Pancreas (tissue), 10 donors: ENCODE measurements at places on chromosomes 16 and 17. TPM values are rescaled to one million over a fixed set of nuclear protein-coding genes. Genes with fewer than 3 reads are reported as not detected.

DNA sequence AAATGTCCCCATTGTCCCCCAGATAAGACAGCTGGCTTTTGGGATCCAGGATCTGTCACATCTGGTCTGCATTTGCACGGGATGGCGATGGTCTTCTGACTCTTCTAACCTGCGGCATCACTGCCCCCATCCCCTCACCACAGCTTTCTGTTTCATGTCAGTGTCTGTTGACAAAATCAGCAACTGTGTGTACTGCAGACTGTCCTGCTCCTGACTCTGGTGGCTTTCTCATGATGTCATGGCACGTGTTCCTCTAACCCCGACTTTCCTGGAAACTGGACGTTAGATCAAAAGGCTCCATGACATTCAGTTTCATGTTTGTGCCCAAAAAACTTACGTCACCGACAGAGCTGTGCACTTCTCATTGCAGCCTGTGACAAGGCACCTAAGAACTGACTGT lies 30.1 kb upstream of the CPNE2 start:
- DNase-seq: no peak
- H3K4me3 ChIP-seq: no peak overlapping the region
- no peaks in the 10 kb centered on the region for H3K27me3 ChIP-seq
- no peaks in the 10 kb centered on the region for H3K36me3 ChIP-seq
- no peak overlapping the region for H3K27ac ChIP-seq

GRCh38 chr16:28292731-28293600 lies 641 bp downstream of the SBK1 start:
- no peaks in the 10 kb centered on the region for H3K36me3 ChIP-seq
- H3K4me1 ChIP-seq: peaks cover 9% of the 10 kb centered on the region
- no peaks in the 10 kb centered on the region for H3K27me3 ChIP-seq
- H3K27ac ChIP-seq: no peak overlapping the region
- DNase-seq: peak; percentile 44

- no peak overlapping the region for H3K27ac ChIP-seq
- H3K36me3 ChIP-seq: no peaks in the 10 kb centered on the region
- DNase-seq: no peak
- no peaks in the 10 kb centered on the region for H3K27me3 ChIP-seq
These were observed 14.8 kb downstream of the CPD start for GRCh38 chr17:30393491-30393890.

- no peaks in the 10 kb centered on the region for H3K4me1 ChIP-seq
- H3K27ac ChIP-seq: no peak overlapping the region
- H3K4me3 ChIP-seq: no peak overlapping the region
- no peaks in the 10 kb centered on the region for H3K36me3 ChIP-seq
- no peak for DNase-seq
- H3K27me3 ChIP-seq: no peaks in the 10 kb centered on the region
These were observed 361.2 kb downstream of the SEC14L1 start for GRCh38 chr17:77501751-77502625.

The FBXL16 gene
- total RNA-seq: 2.8 TPM

The DHRS7C gene
- not detected for total RNA-seq

GRCh38 chr17:81250286-81251093 lies 11.4 kb downstream of the NDUFAF8 start:
- no peaks in the 10 kb centered on the region for H3K4me1 ChIP-seq
- DNase-seq: no peak
- H3K36me3 ChIP-seq: peaks cover 31% of the 10 kb centered on the region
- H3K27ac ChIP-seq: no peak overlapping the region

GRCh38 chr17:16211590-16211989 lies 3.7 kb downstream of the NCOR1 start:
- no peaks in the 10 kb centered on the region for H3K36me3 ChIP-seq
- peaks cover 9% of the 10 kb centered on the region for H3K4me1 ChIP-seq
- no peak for DNase-seq
- H3K4me3 ChIP-seq: no peak overlapping the region

DNA sequence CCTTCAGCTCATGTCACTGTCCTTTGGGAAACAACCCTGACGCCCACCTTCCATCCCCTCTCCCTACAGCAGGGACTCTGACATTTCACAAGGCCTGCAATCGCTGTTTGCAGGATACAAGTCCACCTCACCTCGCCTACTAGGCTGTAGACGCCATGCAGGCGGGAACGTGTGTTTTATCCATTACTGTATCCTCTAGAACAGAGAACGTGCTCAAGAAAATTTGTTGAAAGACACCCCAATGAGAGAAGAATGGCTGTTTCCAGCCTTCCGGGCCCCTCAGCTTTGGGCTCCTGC lies 1.5 kb upstream of the TTYH2 start:
- no peaks in the 10 kb centered on the region for H3K27me3 ChIP-seq
- peaks cover 22% of the 10 kb centered on the region for H3K4me1 ChIP-seq
- no peak overlapping the region for H3K27ac ChIP-seq
- no peak for DNase-seq
- peaks cover 4% of the 10 kb centered on the region for H3K36me3 ChIP-seq

GRCh38 chr16:2769675-2770056 lies 7.4 kb downstream of the ELOB start:
- H3K27ac ChIP-seq: no peak overlapping the region
- no peak overlapping the region for H3K4me3 ChIP-seq
- H3K36me3 ChIP-seq: peaks cover 11% of the 10 kb centered on the region
- no peaks in the 10 kb centered on the region for H3K27me3 ChIP-seq
- DNase-seq: no peak
- H3K4me1 ChIP-seq: no peaks in the 10 kb centered on the region

The TAT gene
- 0.09 TPM for total RNA-seq

GRCh38 chr16:2186064-2186463 lies 10.3 kb downstream of the CASKIN1 start:
- no peak for DNase-seq
- H3K4me1 ChIP-seq: no peaks in the 10 kb centered on the region

DNA sequence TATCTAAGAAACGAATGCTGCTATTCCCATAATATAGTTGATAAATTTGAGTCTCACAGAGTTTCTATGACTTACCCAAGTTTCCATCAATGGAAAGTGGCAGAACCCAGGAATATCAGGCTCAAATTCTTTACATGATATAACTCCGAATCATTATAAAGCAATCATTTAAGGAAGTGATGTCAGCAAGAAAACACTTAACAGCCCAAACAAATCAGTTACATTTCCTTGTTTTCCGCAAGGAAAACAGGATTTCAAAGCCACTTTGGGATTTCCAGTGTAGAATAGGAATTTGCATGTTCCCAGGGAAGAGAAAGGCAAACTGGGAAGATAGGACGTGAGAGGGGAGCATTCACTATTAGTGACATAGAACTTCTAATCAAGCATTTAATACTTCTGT lies 311.4 kb upstream of the GOT2 start:
- DNase-seq: no peak
- H3K27ac ChIP-seq: no peak overlapping the region
- no peaks in the 10 kb centered on the region for H3K36me3 ChIP-seq
- no peak overlapping the region for H3K4me3 ChIP-seq
- H3K27me3 ChIP-seq: no peaks in the 10 kb centered on the region
- H3K4me1 ChIP-seq: no peaks in the 10 kb centered on the region

The TBC1D3I gene
- not detected for total RNA-seq

GRCh38 chr17:31446195-31446967 lies 54.9 kb downstream of the RAB11FIP4 start:
- H3K36me3 ChIP-seq: no peaks in the 10 kb centered on the region
- H3K4me3 ChIP-seq: no peak overlapping the region
- DNase-seq: no peak
- H3K27me3 ChIP-seq: no peaks in the 10 kb centered on the region
- no peak overlapping the region for H3K27ac ChIP-seq

- H3K36me3 ChIP-seq: no peaks in the 10 kb centered on the region
- no peaks in the 10 kb centered on the region for H3K4me1 ChIP-seq
- no peak overlapping the region for H3K4me3 ChIP-seq
- H3K27ac ChIP-seq: no peak overlapping the region
These were observed 23.5 kb downstream of the ZNF276 start for GRCh38 chr16:89744813-89745212.

The RASD1 gene
- total RNA-seq: 4.9 TPM

The MAPT gene
- total RNA-seq: 2.8 TPM

- H3K27ac ChIP-seq: no peak overlapping the region
- H3K36me3 ChIP-seq: no peaks in the 10 kb centered on the region
- no peak overlapping the region for H3K4me3 ChIP-seq
- H3K27me3 ChIP-seq: no peaks in the 10 kb centered on the region
- no peak for DNase-seq
These were observed 88.4 kb downstream of the CDH13 start for GRCh38 chr16:82715160-82715559.

DNA sequence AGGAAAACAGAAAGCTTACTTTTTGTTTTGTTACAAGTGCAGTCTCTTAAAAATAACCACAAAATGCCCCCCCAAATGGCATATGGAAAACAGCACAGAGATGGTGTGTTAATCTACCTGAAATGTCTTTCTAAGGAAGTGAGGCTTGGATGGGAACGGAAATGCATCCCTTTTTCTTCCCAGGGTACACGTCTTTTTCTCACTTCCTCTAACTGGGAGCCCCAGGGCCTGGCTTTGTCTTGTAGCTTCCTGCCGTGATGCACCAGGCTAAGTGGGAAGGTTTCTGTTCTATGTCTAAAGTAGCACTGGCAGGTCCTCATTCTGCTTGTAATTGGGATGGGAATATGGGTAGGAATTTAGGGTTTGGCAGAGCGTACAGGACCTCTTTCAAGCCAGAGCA lies 52.5 kb upstream of the CACNG3 start:
- no peak overlapping the region for H3K4me3 ChIP-seq
- DNase-seq: no peak
- H3K4me1 ChIP-seq: no peaks in the 10 kb centered on the region
- no peaks in the 10 kb centered on the region for H3K36me3 ChIP-seq

The ZG16B gene
- total RNA-seq: 0.79 TPM

GRCh38 chr16:89361751-89362539 lies 128.4 kb downstream of the ANKRD11 start:
- no peaks in the 10 kb centered on the region for H3K27me3 ChIP-seq
- H3K4me3 ChIP-seq: no peak overlapping the region
- H3K36me3 ChIP-seq: no peaks in the 10 kb centered on the region
- peaks cover 29% of the 10 kb centered on the region for H3K4me1 ChIP-seq
- no peak overlapping the region for H3K27ac ChIP-seq

DNA sequence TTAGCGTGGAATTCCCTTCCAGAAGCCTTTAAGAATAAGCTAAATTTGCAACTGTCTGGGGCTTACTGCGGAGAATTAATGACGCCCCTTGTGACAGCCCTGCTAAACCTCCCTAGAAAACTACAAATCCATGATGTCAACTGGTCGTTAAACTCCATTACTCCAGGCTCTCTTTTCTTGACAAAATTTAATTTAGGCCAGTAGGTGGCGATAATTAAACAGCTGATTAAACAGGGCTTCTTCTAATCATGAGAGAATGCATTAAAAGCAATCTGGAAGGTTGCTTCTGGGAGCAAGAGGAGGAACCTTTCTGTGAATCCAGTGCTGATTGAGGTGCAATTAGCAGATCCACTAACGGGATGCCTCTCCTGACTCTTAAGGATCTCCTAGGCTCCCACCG lies 8.1 kb upstream of the NLRP1 start:
- no peak overlapping the region for H3K27ac ChIP-seq
- no peaks in the 10 kb centered on the region for H3K27me3 ChIP-seq
- no peak overlapping the region for H3K4me3 ChIP-seq
- H3K4me1 ChIP-seq: no peaks in the 10 kb centered on the region

GRCh38 chr16:87368029-87368770 lies 15.4 kb downstream of the FBXO31 start:
- DNase-seq: no peak
- peak overlapping the region; percentile 17 for H3K27ac ChIP-seq
- H3K27me3 ChIP-seq: no peaks in the 10 kb centered on the region
- H3K4me3 ChIP-seq: no peak overlapping the region
- H3K4me1 ChIP-seq: peaks cover 6% of the 10 kb centered on the region

GRCh38 chr16:67240506-67240905 lies 6.8 kb downstream of the FHOD1 start:
- H3K27me3 ChIP-seq: no peaks in the 10 kb centered on the region
- H3K4me3 ChIP-seq: no peak overlapping the region
- H3K4me1 ChIP-seq: peaks cover 22% of the 10 kb centered on the region
- peaks cover 6% of the 10 kb centered on the region for H3K36me3 ChIP-seq
- H3K27ac ChIP-seq: peak overlapping the region; percentile 63
- no peak for DNase-seq

The ZNF624 gene
- 1.0 TPM for total RNA-seq

GRCh38 chr17:28338056-28338768 lies 2.7 kb downstream of the TNFAIP1 start:
- H3K36me3 ChIP-seq: peaks cover 34% of the 10 kb centered on the region
- DNase-seq: no peak
- H3K4me3 ChIP-seq: no peak overlapping the region
- H3K4me1 ChIP-seq: peaks cover 32% of the 10 kb centered on the region

The TXNDC17 gene
- total RNA-seq: 28.9 TPM

DNA sequence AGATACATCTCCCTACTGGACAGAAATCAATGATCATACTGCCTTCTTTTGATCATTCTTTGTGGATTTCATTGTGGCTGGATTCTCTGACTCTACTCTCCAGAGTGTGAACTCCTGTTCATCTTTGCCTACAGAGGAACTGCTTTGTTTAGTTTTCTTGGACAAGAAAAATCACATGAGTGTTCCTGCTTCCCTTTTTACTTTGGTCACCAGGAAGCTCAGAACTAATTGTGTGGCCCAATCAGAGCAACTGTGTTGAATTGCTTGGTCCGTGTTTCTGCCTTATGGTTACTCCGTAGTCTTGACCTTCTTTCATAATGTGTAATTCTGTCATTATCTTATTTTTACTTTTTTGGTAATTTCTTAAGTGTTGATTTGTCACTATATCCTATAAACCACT lies 97.0 kb downstream of the MAF start:
- no peaks in the 10 kb centered on the region for H3K27me3 ChIP-seq
- no peak overlapping the region for H3K4me3 ChIP-seq
- no peak overlapping the region for H3K27ac ChIP-seq
- no peaks in the 10 kb centered on the region for H3K4me1 ChIP-seq
- DNase-seq: no peak

- H3K4me1 ChIP-seq: no peaks in the 10 kb centered on the region
- H3K4me3 ChIP-seq: no peak overlapping the region
- no peak for DNase-seq
- no peaks in the 10 kb centered on the region for H3K27me3 ChIP-seq
- no peaks in the 10 kb centered on the region for H3K36me3 ChIP-seq
- no peak overlapping the region for H3K27ac ChIP-seq
These were observed 3.8 kb downstream of the ADAMTS18 start for GRCh38 chr16:77430787-77431585.
